ENCODE measurements at places on chromosomes 13 and 19.

GRCh38 chr13:39586151-39586550 is 16.8 kb downstream of the LHFPL6 start:
- no peak for DNase-seq

GRCh38 chr13:72122661-72123255 is 255.8 kb upstream of the DACH1 start:
- DNase-seq, result no peak

DNA sequence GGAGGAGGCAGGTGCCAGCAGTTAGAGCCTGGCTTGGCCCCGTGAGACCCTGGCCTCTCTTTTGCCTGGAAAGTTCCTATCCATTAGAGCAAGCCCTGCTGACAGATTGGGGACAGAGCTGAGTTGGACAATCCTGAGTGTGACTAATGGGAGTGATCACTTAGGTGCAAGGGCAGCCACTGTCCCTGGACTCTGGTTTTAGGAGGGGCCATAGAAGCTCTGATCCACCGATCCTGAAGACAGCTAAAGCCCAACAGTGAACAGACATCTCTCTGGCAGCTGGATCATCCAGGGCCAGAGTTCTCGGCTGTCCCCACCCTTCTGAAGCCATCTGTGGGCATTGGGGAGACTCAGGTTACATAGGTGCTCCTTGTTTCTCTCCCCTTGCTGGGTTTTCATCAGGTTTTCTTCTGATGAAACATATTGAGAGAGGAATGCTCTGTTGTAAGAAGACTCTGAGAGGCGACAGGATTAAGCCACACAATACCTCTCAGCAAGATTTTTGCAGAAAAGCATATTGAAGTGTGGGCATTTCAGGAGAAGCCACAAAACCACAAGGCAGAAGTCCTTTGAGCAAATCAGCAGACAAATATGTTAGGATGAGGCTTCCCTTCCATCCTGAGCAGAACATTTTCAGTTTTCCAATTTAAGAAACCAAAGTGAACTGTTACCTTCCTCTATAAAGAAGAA is 288.0 kb upstream of the MAB21L1 start:
- no peak for DNase-seq

- no peak for DNase-seq
Observed at GRCh38 chr19:21910318-21910717, 74.3 kb upstream of the ZNF43 start.

- no peak for DNase-seq
Observed at GRCh38 chr13:32150239-32150638, 118.7 kb downstream of the FRY start.

GRCh38 chr19:54179921-54180461 is 7.0 kb upstream of the TMC4 start:
- peak; percentile 75 for DNase-seq

GRCh38 chr13:111047326-111047725 is 67.8 kb upstream of the ARHGEF7 start:
- DNase-seq, result no peak

- DNase-seq, result no peak
Observed at GRCh38 chr13:61252213-61252612, 163.4 kb downstream of the PCDH20 start.

DNA sequence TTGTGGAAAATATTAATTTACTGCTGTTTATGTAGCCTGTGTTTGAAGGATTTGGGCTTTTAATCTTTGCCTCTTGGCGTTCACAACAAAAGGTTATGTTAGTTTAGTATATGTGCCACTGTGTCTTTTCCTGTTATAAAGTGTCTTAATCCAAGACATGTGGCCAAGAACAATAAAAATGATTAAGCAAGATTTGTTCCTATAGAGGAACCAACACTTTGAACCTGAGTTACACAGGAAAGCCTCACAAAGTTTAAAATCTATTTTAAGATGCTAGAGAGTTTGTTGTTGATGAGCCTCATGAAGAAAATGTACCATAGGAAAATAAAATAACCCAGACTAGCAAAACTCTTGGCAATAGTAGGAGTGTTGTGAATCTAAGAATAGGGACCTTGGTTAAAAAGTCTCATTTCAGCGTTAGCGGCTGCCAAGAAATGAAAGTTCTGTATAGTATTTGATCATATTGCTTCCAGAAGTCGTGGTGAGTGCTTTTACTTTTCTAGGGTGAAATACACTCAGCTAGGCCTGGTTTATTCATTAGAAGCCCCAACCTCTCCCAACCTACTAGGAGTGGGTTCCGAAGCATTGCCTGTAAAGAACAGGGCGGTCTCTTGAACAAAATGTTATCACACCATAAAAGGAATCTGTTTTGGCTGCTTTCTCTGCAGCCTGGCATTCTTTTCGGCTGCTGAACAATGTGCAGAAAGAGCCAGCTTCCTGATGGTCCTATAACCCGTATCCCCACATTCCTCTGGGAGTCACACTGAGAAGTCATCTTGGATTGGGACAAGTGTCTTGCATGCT is 102.6 kb downstream of the LRCH1 start:
- DNase-seq, result no peak

- DNase-seq, result no peak
Observed at GRCh38 chr13:53073711-53074110, 45.1 kb downstream of the OLFM4 start.

GRCh38 chr19:36028313-36029041 is 4.2 kb downstream of the CLIP3 start:
- DNase-seq, result no peak

GRCh38 chr13:53638040-53638439 is 609.4 kb downstream of the OLFM4 start:
- no peak for DNase-seq

DNA sequence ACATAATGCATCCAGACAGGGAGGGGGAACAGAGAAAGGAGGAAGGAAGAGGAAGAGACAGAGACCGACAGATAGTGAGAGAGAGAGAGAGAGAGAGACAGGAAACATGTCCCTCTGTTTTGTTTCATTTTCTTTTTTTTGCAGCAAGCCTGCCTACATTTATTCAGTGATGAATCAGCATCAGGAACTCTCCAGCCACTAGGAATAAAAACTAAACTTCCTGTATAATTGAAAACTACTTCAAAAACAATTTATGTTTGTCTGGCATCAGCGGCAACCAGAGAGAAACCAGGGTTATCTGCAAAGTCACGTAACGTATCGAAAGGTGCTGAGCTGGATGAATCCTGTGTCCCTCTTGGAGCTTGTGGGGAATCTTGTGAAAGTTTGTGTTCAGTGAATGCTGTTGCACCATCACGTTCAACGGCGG is 148.6 kb upstream of the SOX21 start:
- no peak for DNase-seq

GRCh38 chr13:27822873-27823311 is 30.6 kb downstream of the GSX1 start:
- no peak for DNase-seq

DNA sequence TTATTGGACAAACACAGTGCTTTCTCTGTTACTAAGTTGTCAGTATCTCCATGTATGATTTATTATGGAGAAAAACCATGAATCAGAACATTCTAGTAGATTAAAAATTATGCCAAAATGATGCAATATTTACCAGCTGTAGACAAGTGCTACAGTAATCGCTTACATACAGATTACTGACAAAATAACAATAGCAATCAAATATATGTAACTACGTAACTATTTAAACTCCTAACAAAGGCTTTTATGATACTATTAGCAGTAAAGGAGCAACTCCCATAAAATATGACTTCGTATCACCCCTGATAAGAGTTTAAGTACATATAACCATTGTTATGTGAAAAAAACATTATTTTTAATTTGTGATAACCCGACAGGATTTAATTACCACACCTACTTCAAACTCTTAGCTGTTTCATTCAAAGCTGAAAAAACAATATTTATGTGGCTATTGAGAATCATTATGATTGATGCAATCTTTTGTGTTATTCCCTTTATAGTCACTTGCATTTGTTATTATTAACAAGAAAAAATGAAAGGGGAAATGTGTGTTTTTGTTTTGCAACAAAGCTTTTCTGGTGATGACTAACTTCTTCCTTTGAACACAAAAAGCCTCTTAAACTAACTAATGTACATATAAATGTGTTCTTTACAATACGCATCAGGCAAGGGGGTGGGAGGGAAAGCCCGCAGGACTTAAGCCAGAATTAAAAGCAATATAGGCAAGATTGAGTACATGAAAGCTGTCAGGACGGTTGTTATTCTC is 147.4 kb downstream of the ABCC4 start:
- DNase-seq, result no peak

GRCh38 chr19:47158367-47158791 is 27.7 kb downstream of the SAE1 start:
- DNase-seq, result no peak

DNA sequence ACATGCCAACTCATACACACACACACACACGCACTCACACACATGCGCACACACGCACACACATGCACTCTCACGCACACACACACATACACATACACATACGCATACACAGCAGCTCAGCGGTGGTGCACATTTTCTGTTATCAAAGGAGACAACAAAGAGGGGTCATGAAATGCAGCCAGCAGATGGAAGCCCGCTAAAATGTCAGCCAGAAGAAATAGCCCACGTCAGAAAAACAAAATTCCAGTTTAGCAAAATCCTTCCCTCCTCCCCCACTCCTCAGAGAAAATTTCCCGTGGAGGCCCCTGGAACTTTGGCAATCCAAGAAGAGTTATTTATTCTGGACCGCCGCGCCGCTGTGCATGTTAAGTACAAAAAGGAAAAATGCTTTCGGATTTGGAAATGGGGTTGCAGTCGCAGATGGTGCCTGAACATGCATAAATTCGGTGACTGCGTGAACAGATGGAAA is 114.6 kb upstream of the VSTM2B start:
- peak; percentile 95 for DNase-seq

DNA sequence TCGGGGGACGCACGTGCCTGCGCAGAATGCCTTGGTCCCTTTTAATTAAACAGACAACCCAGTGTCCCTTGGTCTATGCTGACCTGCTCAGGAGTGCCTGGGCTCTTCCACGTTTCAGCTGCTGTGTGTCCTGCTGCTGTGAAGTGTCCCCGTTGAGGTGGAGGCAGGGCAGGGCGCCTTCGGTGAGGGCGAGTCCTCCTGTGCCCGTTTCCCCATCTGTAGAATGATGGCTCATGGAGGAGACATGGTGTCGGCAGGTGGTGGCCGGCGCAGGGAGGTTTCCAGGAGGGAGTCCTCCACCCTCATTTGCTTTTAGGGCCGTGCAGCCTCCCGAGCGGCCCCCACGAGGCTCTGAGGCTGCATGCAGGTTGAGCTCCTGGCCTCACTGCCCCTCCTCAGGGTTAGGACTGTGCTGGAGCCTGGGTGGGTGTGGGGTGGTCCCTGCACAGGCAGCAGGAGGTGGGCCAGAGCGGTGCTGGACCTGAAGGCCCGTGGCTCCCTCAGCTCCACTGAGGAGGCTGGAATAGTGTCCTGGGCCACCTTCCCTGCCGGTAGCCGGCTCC is 8.8 kb downstream of the STK11 start:
- no peak for DNase-seq

- DNase-seq, result no peak
Observed at GRCh38 chr13:37442996-37443395, 155.6 kb downstream of the POSTN start.

DNA sequence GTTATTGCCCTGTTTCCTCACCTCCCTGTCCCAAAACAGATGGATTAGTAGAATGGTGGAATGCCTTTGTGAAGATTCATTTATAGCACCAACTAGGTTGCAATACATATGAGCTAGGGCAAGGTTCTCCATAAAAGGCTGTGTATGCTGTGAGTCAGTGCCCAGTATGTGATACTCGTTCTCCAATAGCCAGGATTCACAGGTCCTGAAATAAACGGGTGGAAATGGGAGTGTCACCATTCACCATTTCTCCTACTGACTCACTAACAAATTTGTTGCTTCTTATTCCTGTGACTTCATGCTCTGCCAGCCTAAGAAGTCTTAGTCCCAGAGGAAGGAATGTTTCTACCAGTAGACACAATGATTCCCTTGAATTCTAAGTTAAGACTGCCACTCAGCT is 1745.4 kb downstream of the SLITRK1 start:
- no peak for DNase-seq

- DNase-seq, result no peak
Observed at GRCh38 chr19:35040826-35041547, 534 bp upstream of the HPN start.

DNA sequence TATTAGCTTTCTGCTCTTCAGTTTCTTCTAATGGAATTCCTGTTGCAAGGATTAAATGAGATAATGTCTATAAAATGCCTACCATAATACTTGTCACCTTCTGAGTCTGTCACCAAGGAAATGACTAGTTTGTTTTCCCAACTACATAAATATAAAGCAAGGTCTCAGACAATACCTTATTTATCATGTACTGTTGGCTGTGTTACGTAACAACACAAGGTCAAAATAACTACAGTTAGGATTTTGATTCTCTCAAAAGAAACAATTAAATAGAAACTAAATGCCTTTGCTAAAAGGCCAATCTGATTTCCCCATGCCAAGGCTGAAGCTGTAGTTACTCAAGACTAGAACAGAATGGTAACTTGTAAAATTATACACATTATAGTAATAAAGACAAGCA is 134.5 kb downstream of the PCDH9 start:
- DNase-seq, result no peak

DNA sequence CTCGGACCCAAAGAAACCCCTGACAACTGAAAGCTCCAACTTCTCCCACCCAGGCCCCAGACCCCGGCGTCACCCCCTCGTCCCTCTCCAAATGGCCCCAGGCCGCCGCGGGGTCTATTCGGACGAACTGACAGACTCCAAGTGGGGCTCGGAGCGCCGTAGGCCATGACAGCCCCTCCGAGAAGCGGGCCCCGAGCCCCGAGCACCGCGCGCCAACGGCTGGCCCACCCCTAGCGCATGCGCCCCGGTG is 360 bp downstream of the DDX39A start:
- DNase-seq, result no peak

DNA sequence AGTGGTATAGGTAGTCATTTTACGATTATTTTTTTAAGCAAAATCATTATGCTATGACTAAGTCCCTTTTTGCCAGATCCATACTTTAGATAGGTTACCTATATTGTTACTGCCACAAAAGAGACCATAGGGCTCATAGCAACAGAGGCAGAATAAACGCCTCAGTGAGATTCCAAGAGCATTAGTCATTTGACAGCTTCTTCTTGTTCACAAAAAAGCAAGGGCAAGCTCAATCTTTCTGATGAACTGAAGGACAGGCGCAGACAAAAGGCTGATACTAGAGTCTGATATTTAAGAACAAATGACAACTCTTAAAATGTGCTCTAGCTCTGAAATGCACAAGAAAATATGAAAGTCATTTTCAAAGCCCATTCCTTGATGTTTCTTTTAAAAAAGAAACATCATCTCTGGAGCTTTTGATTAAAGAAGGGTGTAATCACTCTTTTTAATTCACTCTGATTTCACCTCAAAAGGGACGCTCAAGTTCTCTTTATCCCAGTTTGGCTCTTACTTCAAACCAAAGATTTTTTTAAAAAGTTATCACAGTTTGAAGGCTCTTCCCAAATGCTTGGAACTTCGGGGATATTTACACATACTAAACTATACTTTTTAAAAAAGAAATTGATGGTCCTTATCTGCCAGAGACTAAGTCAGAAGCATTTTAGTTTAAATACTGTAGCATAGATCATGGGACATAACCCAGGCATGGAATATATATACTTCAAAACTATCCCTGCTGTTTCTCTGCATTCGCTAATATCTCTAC is 187.2 kb downstream of the EFNB2 start:
- peak; percentile 35 for DNase-seq

Measured in spinal cord (tissue), 10 donors.